ENCODE measurements at places on chromosomes 5 and 9.

GRCh38 chr9:109426626-109427402 is 71.3 kb downstream of the PTPN3 start:
- no peak for DNase-seq

- DNase-seq: no peak
Observed at GRCh38 chr5:64666078-64666477, 24.2 kb upstream of the SHISAL2B start.

DNA sequence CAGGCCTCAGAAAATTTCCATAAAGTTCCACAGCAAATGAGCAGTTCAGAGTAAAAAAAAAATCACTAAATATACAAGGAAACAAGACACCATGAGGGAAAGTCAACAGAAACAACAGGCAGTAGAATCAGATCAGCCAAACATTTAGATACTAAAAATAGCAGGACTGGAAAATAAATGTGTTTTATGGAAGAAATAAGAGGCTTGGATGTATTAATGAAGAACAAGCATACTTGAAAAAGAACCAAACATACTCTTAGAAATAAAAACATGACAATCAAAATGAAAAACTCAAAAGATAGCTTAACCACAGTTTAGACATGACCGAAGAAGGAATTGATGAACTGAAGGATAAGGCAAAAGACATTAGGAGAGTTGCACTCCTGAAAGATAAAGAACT is 22.6 kb downstream of the MYMK start:
- no peak for DNase-seq

DNA sequence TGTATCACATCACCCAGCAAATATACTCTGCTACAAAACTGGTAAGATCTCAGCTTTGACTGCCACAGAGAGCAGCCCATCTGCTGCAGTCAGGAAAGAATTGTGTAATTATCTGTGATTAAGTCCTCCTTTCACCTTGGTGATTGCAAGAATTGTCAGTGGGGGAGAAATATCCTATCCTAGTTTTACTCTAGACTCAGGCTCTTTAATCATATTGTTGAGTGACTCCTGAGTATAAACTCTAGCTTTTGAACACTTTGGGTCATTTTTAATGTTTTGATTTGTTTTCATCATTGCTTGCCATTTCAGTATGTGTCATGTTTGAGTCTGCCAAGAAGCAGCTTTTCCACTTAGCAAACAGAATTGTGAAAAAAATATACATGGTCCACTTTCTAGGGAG is 32.1 kb downstream of the VCAN start:
- no peak for DNase-seq

GRCh38 chr5:129945774-129946270 is 41.6 kb downstream of the CHSY3 start:
- DNase-seq: no peak

DNA sequence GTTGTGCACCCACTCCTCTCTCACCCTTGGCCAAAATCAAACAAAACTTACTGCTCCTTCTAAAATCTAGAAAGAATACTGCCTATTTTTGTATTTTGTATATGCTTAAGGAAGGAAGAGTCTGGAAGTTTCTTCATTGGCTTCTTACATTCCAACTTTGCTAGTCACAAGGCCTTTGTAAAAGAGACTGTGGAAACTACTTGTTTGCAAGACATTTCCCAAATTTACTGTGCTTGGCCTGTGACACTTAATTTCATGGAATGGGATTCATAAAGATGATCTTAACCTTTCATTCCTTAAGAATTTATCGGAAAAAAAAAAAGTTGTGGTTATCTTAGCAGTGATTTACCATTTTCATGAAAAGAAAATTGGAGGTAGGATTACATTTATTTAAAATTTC is 208.9 kb downstream of the VPS13A start:
- DNase-seq: no peak

GRCh38 chr9:124008303-124008693 is 3.3 kb upstream of the LHX2 start:
- DNase-seq: no peak

- no peak for DNase-seq
Observed at GRCh38 chr9:4680173-4680525, 780 bp downstream of the CDC37L1 start.

DNA sequence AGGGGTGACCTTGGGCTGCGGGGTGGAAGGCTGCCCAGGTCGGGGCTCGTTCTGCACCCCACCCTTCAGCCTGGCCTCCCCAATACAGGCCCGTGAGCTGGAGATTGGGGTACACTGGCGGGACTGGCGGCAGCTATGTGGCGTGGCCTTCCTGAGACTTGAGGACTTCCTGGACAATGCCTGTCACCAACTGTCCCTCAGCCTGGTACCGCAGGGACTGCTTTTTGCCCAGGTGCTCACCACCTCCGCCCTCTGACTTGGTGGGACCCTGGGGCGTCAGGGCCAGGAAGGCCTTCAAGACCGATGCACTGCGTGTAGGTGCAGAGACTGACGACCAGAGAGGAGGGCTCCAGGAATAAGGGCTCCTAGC is 10.5 kb downstream of the ZDHHC12 start:
- DNase-seq: no peak

GRCh38 chr9:33163433-33164137 is 3.6 kb downstream of the B4GALT1 start:
- no peak for DNase-seq

DNA sequence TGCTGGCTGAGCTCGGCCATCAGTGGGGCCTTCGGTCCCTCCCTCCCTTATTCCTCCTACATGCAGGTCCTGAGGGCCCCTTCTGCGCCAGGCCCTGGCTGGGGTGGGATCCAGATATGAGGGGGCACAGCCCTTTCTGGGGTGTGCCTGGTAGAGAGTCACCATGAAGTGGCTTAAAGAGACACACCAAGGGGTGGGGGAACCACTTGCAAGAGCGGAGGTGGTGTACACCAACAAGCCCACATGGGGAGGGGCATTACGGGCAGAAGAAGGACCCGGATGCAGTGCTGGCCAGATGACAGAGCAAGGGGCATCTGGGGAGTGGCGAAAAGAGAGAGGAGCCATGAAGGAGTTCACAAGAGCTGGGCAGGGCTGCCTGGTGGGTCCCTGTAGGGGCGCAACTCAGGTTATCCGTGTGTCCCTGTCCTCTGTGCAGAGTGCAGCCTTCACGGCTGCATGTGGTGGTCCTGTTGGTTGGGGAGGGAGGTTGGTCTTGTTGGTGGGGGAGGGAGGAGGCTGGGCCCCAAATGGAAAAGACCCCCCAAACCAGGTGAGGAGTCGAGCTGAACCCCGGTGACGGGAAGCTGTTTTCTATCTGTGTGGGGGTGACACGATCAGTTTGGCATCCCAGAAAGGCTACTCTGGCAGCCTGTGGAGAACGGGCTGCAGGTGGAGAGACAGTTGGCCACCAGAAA is 158.1 kb downstream of the DAB2IP start:
- DNase-seq: no peak

DNA sequence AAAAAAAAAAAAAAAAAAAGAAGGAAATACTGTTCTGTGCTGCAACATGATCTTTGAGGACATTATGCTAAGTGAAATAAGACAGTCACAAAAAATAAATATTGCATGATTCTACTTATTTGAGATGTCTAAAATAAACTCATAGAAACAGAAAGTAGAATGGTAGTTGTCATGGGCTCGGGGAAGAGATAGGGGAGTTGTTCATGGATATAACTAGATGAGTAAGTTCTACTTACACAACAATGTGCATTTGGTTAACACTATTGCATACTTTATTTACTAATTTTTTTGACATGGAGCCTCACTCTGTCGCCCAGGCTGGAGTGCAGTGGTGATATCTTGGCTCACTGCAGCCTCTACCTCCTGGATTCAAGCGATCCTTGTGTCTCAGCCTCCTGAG is 15.2 kb downstream of the MAML1 start:
- peak; percentile 89 for DNase-seq

GRCh38 chr5:136232316-136232715 is 39.4 kb upstream of the SMIM32 start:
- no peak for DNase-seq

- DNase-seq: peak; percentile 19
Observed at GRCh38 chr9:21919377-21920362, 74.5 kb downstream of the CDKN2A start.

- DNase-seq: no peak
Observed at GRCh38 chr5:53256746-53257145, 147.2 kb upstream of the MOCS2 start.

DNA sequence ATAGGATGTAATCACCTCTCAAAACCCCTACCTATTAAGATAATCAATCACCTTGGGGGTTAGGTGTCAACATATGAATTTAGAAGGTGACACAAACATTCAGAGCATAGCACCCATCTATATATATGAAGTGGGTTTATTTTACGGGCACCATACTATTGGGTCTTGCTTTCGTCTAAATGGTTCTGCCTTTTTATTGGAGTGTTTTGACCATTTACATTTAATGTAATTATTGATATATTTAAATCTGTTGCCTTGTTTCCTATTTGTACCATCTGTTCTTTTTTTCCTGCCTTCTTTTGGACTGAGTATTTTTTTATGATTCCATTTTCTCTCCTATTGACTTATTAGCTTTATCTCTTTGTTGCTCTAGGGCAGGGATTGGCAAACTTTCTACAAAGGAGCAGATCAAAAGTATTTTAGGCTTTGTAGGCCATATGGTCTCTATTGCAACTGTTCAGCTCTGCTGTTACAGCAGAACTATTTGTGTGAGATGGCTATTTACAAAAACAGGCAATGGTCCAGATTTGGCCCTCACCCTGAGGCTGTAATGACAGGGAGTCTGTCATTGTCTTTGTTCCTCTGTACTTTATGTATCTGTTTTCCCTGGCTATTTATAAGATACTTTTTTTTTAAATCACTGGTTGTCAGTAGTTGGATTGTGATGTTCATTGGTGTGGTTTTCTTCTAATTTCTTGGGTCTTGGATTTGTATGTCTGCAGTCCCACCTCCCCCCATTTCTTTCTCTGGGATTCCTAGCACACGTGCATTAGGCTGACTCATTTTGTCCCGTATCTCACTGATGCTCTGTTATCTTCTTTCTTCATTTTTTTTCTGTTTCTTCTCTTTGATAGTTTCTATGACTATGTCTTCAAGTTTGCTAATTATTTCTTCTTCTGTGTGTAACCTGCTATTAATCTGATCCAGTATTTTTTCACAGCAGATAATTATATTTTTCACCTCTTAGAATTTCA is 127.1 kb downstream of the DAB2IP start:
- no peak for DNase-seq

DNA sequence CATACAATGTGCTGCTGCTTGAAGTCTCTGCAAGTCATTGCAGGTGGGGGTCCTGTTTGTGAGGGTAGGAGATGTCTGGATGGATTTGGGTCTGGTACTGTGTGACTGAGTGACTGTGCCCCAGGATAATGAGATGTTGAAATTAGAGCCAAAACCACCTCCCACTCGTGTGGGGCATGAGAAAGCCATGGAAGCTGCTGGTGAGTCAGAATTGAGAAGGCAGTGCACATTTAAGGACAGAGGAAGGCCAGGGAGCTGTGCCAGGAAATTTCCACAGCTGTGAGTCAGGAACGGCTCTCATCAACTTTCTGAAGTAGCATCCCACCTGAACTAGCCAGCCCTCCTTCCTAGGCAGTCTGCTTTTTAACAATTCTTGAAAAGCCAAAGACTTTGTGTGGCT is 229.8 kb downstream of the DRD1 start:
- no peak for DNase-seq

GRCh38 chr9:109780453-109781033 is 545 bp downstream of the PALM2AKAP2 start:
- DNase-seq: no peak

GRCh38 chr9:3224931-3225330 is 300.9 kb downstream of the RFX3 start:
- DNase-seq: no peak

DNA sequence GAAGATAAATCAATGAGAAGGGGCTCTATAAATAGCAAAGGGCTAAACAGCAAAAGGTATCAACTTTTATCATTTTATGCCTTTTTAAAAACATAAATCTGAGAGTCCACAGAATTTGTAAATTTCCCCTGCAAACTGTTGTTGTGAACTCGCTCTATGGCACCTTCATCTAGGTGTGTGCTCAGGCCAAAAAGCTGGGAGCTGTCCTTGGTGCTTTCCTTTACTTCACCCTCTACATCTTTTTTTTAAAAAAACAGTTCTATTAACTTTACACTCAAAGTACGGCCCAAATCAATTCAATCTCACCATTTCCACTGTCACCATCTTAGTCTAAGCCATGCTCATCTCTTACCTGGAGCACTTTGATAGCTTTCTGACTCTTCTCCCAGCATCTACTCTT is 108.2 kb upstream of the GPR151 start:
- DNase-seq: no peak

DNA sequence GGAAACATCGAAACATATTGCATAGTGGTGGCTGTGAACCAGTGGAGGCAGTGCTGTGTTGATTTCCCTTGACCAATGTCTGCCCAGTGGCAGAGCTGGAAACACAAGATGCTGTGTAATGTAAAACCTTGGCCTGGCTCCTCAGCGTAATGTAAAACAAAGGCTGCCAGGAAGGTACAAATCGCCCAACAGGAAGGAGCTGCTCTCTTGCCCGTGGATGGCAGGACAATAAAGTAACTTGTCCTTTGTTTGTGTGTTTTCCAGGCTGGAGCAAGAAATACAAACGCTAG is 143.4 kb downstream of the PALM2AKAP2 start:
- no peak for DNase-seq

GRCh38 chr5:61598126-61598525 is 266.1 kb downstream of the ZSWIM6 start:
- DNase-seq: no peak

- DNase-seq: no peak
Observed at GRCh38 chr5:141760193-141760592, 78.2 kb upstream of the ARAP3 start.

GRCh38 chr5:114657342-114658130 is 295.7 kb downstream of the KCNN2 start:
- DNase-seq: no peak

DNA sequence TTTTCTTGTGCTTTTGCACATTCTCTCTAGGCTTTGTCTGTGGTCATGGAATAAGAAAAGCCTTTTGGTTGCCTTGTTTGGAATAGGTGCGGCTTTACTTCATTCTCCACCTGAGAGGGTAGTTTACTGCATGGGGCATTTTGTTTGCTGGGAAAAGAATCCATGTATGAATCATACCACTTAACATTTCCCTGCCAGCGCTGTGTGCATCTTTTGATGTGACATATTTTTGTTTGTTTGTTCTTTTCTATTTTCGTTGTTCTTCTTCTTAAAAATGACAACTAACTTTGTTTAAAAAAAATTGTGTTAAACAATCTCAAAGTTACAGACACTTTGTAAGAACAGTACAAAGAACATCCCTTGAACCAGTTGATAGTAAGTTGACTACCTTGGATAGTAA is 113.2 kb downstream of the GCNT1 start:
- DNase-seq: no peak
